NCI-H2081 (cell line): ENCODE measurements at places on chromosomes 4 and X.
A peak's percentile ranks its signal among the peaks of the same experiment; 100 is the strongest.

- DNase-seq = no peak
Measured at GRCh38 chr4:85953651-85954018, 406.2 kb downstream of the MAPK10 start.

GRCh38 chr4:145823743-145824142 lies 114.9 kb downstream of the ZNF827 start:
- DNase-seq = no peak

GRCh38 chrX:119667111-119667878 lies 25.7 kb downstream of the SEPTIN6 start:
- peak; percentile 39 for DNase-seq

GRCh38 chrX:88830111-88830510 lies 83.1 kb downstream of the CPXCR1 start:
- DNase-seq = no peak

- DNase-seq = no peak
Measured at GRCh38 chr4:88705805-88706492, 8.3 kb upstream of the NAP1L5 start.

GRCh38 chrX:101357166-101357795 lies 8.7 kb upstream of the TIMM8A start:
- DNase-seq = no peak

DNA sequence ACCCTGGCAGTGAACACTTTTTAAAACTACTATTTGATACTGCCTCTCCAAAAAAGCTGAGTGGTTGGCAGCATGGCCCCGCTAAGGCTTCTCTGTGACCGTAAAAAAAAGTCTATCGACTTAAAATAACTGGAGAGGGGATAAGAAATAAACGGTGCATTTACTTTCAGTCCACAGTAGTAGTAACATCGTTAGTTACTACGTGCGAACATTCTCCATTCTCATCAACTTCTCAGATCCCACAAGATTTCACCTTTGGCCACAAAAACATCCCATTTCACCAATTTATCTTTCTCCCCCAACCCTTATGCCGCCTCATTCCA lies 524 bp upstream of the EXOSC9 start:
- DNase-seq = no peak

- DNase-seq = no peak
Measured at GRCh38 chr4:16692961-16693506, 205.4 kb downstream of the LDB2 start.

- no peak for DNase-seq
Measured at GRCh38 chr4:76841026-76841425, 56.9 kb downstream of the SOWAHB start.

- DNase-seq = no peak
Measured at GRCh38 chr4:130249002-130249401, 1153.0 kb downstream of the C4orf33 start.

DNA sequence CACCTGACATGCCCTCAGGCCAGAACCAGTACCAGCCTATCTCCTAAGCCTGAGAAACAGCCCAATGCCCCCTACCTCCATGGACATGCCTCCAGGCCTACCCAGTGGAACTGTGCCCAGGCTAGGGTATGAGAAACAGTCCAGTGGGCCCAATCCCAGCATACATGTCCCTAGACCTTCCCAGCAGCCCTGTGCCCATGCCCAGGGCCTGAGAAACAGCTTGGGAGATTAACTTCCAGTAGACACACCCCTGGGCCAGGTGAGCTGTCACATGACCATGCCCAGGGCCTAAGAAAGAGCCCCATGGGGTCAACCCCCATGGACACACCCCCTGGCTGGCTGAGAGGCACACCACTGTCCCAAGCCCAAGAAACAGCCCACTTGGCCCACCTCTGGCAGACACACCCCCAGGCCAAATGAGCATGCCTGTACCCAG lies 78.8 kb downstream of the CBR4 start:
- no peak for DNase-seq

DNA sequence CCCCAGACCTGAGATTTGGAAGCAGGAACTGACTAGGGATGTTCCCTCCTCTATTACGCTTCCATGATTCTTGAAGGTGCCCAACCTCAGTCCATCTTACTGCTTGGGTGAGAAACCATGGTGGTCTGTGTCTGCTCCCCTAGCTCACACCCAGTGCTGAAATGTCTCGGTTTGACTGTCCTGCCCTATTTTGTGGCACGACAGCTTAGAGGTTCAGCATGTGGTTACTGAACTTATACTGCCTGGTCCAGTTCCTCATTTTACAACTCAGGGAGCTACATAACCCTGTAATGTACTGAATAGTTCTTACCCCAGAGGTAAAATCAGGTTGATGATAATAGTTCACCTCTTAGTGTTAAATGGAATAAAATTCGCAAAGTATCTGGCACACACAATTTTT lies 203.1 kb downstream of the RBM46 start:
- no peak for DNase-seq

DNA sequence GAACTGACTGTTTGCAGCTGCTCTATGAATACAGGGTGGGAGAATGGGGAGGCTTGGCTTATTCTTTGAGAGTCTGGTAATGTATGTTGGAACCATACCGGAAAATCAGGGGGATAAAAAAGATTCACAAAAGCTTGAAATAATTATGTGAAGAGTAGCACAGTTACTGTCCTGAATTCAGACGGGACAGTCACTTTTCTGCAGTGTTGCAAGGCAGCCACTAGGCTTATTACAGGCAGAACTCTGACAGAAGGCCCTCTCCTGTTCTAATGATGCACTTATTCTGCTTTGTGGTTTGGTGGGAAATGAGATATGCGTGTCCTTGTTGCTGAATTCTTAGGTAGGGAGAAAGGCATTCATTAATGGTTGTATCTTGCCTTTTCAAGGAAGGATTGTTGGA lies 37.2 kb downstream of the GUCY1B1 start:
- no peak for DNase-seq

- DNase-seq = no peak
Measured at GRCh38 chrX:1507511-1508463, 29.2 kb downstream of the P2RY8 start.

DNA sequence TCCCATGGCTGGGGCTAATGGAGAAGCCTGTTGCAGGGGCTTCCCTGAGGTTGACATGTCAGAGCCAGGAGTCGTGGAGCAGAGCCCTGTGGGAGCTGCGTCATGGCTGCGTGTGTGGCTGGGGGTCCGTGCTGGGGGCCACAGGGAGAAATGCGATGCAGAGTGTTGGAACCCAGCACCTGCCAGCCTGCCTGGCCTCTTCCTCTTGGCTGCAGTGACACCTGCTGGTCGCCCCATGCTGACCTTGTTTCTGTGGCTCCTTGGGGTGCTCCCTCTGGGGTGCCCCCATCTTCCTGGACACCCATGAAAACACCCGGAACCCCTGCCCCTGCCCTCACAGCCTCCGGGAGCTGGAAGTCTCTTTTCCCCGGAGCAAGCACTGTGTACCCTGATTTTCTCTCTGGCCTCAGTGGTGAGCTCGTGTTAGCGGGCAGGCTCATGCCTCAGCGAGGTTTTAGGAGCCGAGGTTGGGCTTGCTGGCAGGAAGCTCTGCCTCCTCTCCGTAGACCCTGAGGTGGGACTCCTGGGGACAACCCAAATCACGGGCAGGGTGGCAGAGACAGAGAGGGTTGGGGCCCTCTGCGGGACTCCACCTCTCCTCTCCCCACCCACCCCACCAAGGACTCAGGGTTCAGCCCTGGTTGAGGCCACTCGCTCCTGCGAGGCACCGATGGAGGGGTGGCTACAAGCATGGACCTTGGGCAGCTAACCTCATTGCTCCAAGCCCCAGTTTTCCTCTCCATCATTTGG lies 103.7 kb downstream of the SORCS2 start:
- no peak for DNase-seq

- DNase-seq = no peak
Measured at GRCh38 chr4:63851496-63851895, 557.8 kb downstream of the TECRL start.

DNA sequence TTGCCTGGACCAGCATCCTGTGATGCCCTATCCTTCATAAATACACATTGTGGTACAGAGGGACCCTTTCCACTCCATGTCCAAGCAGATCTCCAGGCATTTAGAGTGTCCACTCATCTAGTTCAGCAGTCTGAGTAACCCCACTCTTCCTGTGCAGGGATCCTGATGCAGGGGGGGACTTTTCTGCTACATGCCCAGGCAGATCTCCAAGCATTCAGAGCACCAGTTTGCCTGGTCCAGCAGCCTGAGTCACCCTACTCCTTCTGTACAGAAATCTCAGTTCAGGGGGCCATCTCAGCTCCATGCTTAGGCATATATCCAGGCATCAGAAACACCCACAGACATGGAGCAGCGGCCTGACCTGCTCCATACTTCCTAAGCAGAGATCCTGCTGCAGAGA lies 1089.8 kb downstream of the FAT4 start:
- no peak for DNase-seq

GRCh38 chrX:71482228-71482958 lies 50.5 kb upstream of the OGT start:
- DNase-seq = no peak

GRCh38 chr4:13994016-13994415 lies 366.5 kb upstream of the BOD1L1 start:
- no peak for DNase-seq

GRCh38 chr4:122163301-122163700 lies 11.2 kb downstream of the BLTP1 start:
- DNase-seq = peak; percentile 59

- no peak for DNase-seq
Measured at GRCh38 chr4:6476893-6477292, 4.5 kb upstream of the PPP2R2C start.

DNA sequence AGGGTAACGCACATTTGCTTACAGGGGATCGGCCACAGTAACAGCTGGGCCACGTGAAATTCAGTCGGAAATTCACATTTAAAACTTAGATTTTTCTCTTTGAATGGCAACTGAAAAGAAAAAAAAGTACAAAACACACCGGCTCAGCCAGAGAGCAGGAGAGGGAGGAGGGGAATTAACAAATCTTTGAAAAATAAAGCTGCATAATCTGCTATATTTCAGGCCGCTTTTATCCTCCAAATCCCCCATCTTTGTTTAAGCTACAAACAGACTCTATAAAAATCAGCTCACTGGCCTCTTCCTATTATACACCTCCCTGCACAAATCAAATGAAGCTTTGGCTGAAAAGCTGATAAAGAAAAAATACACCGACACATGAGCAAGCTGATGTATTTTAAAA lies 169.1 kb downstream of the LDB2 start:
- DNase-seq = no peak
